Stimulated activated CD4-positive, alpha-beta T cell treated with anti-CD3 and anti-CD28 coated beads, Interleukin-2, amount 100 ng/mL, for 24 hours (primary cell): ENCODE measurements at places on chromosomes 4 and X.

DNA sequence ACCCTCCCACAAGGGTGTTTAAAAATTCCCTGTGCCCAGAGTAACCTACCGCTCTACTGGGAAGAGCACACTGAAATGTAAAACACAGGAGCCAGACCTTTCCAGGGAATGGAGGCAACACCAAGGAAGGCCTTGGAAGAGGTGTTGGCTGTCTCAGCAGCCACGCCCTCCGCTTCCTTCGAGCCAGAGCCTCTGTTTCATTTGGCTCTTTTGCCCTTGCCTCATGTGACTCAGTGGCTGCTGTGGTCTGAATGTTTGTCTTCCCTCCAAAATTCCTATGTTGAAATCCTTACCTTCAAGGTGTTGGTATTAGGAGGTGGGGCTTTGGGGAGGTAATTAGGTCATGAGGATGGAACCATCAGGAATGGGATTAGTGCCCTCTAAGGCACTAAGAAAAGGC, 11.3 kb downstream of the SCD5 start:
- no peak for DNase-seq

- no peak for DNase-seq
Measured at GRCh38 chrX:40887476-40887875, 152.1 kb upstream of the MED14 start.

- DNase-seq: no peak
Measured at GRCh38 chrX:138858438-138858837, 146.9 kb upstream of the FGF13 start.

DNA sequence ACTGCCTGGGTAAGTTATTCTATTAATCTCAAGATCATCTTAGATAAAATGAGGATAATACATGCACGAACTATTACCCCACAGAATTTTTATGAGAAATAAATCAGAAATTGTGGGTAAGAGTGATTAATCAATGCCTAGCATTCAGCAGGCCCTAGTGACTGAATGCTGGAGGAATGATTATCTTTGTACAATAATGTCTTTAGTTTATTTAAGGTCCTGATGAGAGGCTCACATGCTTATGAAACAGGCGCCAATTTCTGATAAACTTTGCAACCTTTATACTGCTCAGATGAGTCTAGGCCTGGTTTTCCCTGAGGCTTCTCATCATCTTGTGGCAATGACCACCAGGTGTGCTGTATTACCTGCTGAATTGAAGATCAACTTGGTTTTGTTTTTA, 27.8 kb upstream of the BMP2K start:
- no peak for DNase-seq

DNA sequence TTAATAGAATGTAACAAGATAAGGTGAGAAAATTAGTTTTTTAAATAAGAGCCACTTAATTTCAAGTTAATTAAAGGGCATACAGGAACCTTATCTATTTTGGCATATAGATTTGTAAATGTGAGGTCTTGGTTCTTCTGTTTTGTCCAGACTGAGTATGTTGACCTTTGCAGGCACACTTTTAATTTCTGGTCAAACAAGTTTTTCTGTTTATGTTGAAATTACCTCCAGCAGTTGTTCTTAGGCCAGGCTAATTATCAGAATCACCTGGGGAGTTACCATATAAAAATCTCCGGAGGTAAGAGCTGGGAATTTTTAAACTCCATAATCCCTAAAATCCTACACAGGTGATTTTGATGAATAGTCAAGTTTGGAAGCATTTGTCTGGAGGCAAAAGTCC, 227.4 kb upstream of the ANKRD50 start:
- no peak for DNase-seq
